Panc1 (cell line): ENCODE measurements at places on chromosomes 3 and 15.
A peak's percentile ranks its signal among the peaks of the same experiment; 100 is the strongest.

DNA sequence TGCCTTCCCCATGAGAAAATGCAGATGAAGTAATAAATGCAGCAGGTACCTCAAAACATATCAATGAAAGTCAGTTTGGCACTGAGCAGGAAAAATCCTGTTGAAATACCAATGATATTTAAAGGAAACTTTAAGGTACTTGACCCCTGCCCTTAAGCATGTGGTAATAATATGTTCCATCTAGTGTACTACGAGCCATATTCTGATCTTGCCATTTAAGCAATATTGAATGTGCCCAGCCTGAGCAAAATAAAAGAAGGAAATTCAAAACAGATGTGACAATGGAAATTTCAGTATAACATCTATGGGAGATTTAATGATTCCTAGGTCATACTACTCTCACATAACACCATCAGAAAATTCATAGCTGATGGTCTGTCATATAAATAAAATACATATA is 191.8 kb upstream of the CGNL1 start:
- DNase-seq, result no peak

- DNase-seq, result no peak
Measured at GRCh38 chr3:170584585-170585007, 1.3 kb downstream of the SLC7A14 start.

DNA sequence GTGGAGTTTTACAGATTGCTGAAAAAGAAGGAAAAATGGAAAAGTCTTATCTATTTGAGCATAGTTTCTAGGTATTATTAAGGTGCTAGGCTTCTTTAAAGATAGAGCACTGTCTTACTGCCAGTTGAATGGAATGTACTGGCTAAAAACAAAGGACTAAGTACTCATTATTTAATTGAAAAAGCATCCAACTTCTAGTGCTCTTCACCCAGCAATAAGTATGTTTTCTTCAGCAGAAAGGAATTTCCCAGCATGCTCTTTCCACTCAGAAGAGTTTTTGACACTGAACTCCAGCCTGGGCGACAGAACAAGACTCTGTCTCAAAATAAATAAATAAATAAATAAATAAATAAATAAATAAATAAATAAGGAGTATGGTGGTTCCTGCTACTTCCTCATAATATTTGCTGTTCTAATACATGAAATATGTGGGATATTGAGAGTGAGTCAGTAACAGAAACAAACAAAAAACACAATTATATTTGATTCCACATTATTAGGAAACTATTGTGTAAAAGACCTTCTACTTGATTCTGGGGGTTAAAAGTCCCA is 70.6 kb downstream of the ATP13A4 start:
- DNase-seq, result no peak

DNA sequence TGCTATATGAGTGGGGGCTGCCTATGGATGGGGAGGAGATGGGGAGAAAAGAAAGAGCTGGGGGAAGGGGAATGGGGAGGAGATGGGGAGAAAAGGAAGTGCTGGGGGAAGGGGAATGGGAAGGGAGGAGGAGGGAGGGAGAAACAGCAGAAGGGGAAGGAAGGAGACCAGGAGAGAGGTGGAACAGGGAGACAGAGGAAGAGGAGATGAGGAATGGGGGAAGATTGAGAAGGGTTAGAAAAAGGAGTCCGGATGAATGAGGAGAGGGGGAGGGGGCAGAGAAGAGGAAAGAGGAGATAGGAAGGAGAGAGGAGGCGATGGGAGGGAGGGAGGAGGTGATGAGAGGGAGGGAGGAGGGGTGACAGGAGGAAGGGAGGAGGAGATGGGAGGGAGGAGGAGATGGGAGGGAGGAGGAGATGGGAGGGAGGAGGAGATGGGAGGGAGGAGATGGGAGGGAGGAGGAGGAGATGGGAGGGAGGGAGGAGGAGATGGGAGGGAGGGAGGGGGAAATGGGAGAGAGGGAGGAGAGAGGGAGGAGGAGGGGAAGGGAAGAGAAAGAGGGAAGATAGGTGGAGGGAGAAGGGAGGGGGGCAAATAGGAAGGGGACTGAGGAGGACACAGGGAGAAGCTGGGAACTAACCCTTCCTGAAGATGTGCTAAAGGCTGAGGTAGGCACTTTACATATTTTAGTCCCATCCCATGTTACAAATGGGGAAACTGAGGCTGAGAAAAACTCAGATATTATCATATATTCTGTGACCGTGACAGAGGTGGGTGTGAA is 6.6 kb upstream of the BCL2L10 start:
- no peak for DNase-seq

DNA sequence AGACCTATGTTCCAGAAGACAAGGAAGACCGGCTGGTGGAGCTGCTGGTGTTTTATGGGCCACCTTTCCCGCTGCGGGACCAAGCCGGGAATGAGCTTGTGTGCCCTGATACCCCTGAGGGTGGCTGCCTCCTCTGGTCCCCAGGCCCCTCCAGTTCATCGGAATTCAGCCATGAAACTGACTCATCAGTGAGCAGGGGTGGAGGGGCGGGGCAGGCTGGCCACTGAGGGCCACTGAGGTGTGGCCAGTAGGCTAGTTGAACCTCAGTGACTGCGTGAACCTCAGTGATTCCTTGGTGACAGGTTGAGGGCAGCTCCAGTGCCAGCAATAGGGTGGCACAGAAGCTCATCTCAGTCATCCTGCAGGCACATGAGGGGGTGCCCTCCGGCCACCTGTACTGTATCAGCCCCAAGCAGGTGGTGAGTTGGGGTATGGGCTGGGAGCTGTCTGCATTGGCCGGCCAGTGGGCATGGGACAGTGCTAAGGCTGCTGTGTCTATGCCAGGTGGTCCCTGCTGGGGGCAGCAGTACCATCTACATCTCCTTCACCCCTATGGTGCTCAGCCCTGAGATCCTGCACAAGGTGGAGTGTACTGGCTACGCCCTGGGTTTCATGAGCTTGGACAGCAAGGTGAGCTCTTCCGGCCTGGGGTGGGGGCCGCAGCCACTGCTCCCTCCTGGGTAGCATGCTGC is 20.3 kb downstream of the ACAA1 start:
- DNase-seq, result no peak

DNA sequence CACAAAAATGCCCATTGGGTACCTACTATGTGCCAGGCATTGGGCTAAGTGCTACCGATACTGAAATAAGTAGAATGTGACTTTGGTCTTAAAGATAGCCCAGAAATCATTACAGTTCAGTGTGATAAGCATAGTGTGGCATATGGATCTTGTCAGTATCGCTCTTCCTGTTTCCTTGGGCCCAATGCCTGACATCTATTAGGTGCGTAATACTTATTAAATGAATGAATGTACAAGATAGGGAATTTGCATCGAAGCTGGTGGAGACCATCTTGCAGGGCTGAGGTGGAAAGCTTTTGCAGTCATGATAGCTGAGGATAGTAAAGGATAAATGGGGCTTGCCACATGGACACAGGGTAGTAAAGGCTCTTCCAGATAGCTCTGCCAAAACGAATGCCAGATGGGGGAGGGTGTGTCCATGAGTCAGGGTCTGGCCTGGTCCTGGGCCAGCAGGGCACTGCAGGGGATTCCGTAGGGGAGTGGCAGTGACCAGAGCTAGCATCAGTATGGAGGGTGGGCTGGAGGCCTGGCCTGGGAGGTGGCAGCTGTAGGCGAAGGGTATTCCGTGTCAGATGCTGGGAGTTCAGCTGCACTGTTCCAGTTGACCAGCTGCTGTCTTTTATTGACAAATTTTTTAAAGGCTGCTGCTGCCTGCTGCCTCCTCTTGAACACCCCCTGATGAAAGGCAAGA is 23.5 kb downstream of the TSEN2 start:
- no peak for DNase-seq

DNA sequence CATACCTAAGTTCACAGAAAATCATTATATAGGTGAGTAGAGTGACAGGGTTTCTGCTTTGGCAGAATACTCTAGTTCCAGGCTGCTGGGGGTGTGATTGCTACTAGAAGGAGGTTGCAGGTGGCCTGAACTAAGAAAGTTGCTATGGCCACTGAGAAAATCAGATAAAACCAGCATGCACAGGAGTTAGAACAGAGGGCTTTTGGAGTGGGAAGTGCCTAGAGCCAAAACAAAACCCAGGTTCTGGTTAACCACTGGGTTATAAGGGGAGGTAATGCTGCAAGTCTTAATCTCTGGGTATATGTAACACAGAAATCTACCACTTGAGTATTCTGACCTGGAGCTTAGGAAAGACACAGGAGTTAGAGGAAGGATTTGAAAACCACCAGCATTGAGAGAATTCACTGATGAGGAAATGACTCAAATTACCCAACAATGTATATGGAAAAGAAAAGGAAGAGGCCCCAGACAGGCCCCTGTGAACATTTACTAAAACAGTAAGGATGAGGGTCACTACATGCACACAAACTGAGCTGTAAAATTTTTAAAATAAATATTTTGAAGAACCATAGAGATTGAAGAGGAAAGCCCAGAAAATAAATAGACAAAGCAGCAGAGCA is 60.0 kb downstream of the PLOD2 start:
- no peak for DNase-seq

- peak; percentile 88 for DNase-seq
Measured at GRCh38 chr3:69770219-69770618, 31.0 kb downstream of the MITF start.

GRCh38 chr3:172626021-172626640 is 84.7 kb downstream of the NCEH1 start:
- no peak for DNase-seq

DNA sequence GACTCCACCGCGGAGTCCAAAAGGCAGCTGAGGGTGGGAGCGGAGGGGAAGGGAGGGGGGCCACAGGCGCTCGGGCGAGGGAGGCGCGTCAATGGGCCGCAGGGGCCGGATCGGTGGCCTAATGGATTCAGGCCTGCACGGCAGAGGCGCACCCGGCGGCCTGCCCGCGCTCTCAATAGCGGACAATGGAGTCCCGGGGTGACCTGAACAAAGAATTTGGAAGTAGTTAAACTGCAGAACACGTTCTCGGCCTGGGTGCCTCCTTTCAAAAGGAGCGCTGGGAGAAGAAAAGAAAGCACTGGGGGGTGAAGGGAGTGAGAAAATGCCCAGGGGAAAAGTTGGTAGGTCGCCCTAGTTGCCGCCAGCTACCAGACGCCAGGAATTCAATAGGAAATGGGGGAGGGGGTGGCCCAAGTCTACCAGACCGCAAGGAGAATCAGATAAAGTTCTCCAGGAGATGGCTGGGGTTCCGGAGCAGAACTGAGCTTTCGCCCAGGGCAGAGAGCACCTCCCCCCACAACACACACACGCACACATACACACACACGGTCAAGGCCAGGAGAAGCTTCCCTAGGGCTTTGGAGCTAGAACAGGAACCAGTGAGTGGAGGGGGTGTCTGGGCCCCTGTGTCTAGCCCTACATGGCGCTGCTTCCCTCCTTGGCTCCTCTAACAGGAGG is 25.8 kb upstream of the POLG start:
- DNase-seq, result no peak

DNA sequence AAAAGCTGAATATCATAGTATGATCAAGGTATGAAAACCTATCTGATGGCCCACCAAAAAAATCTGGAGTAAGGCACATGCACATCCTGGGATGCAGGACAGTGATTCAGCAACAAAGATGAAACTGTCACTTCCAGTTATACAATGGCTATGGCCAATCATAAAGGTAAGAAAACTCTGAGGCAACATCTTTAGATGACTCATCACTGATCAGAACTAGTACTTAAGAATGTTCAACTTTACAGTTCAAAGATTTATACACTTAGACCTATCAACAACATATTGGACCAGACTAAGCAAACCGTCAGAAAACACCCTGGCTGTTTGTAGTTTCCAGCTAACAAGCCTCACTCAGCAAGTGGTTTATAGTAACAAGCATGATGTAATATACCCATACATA is 21.3 kb upstream of the PLCH1 start:
- DNase-seq, result no peak

DNA sequence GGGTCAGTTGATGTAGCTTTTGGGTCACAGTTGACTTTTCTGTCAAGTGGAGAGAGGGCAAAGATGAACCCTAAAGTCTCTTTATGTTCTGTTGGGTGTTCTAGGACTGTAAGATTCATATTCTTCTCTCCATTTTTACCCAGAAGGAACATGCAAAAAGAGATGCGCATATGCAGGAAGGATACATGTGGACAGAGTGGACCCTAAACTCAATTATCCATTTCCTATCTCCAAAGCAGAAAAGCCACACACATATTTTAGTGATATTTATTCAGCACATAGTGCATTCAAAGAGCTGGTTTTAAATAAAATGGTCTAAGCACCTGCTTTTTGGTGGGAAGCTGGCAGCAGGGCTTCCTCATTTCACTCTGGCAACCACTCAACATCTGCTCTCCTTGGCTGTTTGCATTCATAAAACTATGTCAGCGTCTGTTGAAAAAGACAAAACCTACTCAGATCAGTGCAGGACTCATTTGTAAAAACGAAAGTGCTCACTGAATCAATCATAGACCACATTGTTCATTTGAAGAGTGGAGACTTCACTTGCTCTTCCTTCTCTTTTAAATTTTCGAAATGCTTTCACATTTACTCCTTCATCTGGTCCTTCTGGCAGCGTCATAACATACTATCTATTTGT is 96.6 kb downstream of the SEMA6D start:
- DNase-seq, result no peak

GRCh38 chr3:14869917-14870782 is 51.4 kb downstream of the FGD5 start:
- no peak for DNase-seq

DNA sequence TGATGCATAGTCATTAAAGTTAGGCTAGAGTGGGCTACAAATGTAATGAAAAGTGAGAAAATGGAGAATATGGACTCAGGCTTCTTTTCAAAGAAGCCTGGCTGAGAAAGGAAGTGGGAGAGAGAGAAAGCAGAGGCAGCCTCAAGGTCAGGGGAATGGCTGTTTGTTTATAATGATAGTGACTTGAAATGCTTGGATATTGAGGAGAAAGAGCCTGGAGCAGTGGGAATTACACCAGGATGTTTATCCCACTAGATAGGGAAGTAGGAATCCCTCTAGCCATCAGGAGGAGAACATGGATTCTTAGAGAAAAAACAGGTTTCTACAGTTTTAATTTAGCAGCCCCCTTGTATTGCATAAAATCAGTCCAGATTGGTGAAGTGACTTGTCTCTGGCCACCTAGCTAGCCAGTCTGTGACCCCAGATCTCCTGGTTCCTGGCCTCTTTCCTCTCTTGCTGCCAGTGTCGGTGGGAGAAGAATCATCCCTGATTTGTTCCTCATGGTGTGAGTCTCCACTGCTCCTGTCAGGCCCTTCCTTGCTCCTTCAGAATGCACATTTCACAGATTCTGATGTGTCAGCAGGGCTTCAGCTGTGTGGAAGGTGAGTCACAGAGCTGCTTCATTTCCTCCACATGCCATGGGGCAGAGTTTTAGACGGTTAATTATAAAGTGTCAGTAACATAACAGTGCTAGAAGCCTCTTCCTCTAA is 32.9 kb downstream of the SEMA6D start:
- no peak for DNase-seq

GRCh38 chr15:39207532-39208115 is 373.3 kb upstream of the THBS1 start:
- DNase-seq, result no peak
